ENCODE measurements at places on chromosomes 2 and 18.

- no peak for DNase-seq
Observed at GRCh38 chr2:48590017-48590416, 27.6 kb upstream of the GTF2A1L start.

- DNase-seq = no peak
Observed at GRCh38 chr2:14587119-14587518, 45.4 kb upstream of the LRATD1 start.

DNA sequence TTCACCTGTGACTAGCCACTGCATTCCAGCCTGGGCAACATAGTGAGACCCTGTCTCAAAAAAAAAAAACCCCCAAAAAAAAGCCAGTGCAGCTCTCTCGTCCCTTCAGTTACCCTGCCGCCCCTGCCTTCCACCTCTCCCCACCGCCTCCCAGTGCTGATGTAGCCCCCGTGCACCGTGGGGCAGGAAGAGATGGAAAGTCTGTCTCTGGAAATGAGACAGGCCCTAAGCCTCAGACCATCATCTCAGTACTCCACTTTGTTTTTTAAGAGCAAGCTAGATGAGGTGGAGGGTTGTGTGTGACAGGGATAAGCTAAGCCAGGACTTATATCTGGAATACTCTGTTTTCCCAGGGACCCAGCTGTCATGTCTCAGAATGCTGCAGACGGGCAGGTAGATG lies 32.0 kb downstream of the MERTK start:
- DNase-seq = no peak

DNA sequence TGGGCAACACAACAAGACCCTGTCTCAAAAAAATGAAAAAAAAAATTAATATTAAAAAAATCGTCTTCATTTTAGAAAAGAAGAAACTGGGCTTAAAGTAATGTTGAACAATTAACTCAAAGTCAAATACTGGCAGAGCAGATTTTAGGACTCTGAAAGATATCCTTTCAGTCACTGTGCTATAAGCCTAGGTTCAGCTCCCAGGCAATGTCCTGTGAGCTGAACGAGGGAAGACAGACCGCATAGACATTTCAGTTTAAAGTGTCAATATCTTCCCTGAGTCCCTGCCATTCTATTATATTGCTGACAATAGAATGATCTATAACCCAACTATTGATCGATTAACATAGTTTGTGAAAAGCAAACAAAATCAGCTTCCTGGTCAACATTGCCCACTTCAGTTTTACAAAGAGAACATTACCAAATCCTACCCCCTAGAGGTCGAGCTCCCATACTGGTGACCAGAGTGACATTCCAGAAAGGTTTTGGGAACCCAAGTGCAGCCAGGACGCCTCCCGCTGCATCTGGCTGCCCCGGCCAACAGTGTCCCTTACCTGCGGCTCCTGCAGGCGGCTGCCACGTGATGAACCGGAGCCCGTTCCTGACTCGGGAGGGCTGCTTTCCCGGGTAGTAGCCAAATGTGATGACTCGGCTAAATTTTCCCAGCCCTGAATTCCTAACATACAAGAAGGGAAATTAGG lies 639 bp downstream of the MRO start:
- DNase-seq = no peak

- DNase-seq = no peak
Observed at GRCh38 chr18:12299862-12300261, 8.2 kb upstream of the TUBB6 start.

GRCh38 chr2:126902859-126903258 lies 4.2 kb downstream of the TEX51 start:
- DNase-seq = no peak

- no peak for DNase-seq
Observed at GRCh38 chr2:109336296-109336695, 207.3 kb downstream of the SH3RF3 start.

DNA sequence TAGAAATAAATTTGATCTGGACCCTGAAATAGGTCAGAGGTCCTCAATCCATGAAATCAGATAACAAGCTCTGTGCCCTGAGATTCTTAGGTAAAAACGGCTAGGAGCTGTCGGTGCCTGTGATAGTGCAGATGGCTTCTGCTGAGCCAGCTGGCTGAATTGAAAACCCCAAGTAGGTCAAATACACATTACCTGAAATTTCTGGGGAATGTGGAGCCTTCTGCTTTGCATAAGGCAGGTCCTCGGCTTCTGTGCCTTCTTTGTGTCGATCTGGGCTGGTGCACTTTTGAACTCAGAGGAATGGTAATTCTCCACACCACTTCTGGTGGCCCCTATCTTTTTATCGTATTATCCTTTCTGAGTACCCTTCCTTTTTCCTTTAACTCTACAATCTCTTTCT lies 66.6 kb downstream of the CNTNAP5 start:
- no peak for DNase-seq

DNA sequence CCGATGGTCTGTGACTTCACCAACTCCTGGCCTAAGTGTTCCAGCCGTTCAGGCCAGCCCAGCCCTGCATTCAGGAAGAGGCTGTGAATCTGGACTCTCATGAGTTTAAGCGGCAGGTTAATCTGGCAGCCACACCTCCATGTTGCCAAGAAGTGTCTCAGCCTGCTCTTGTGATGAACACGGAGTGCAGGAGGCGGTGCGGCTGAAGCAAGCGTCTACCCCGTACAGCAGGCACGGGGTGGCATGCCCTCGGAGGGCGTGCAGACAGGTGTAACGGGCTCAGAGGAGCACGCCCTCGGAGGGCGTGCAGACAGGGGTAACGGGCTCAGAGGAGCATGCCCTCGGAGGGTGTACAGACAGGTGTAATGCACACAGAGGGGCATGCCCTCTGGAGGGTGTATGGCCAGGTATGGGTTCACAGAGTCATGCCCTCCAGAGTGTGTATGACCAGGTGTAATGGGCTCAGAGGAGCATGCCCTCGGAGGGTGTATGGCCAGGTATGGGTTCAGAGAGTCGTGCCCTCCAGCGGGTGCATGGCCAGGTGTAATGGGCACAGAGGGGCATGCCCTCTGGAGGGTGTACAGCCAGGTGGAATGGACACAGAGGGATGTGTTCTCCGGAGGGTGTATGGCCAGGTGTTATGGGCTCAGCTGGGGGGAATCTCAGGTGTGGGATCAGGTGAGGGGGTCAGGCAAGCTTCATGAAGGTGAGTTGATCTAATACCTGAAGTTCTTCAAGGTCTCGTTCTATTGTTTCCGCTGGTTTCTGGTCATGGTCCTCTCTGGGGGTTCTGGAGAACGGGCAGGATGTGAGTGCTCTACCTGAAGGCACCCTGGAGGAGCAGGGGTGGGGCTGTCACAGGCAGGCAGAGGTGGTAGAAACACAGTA lies 22.6 kb downstream of the CROCC2 start:
- DNase-seq = no peak

- no peak for DNase-seq
Observed at GRCh38 chr2:101435001-101435862, 39.7 kb downstream of the RFX8 start.

- no peak for DNase-seq
Observed at GRCh38 chr2:70852824-70853223, 17.2 kb upstream of the CD207 start.

GRCh38 chr2:224319750-224320149 lies 82.2 kb downstream of the FAM124B start:
- DNase-seq = no peak

DNA sequence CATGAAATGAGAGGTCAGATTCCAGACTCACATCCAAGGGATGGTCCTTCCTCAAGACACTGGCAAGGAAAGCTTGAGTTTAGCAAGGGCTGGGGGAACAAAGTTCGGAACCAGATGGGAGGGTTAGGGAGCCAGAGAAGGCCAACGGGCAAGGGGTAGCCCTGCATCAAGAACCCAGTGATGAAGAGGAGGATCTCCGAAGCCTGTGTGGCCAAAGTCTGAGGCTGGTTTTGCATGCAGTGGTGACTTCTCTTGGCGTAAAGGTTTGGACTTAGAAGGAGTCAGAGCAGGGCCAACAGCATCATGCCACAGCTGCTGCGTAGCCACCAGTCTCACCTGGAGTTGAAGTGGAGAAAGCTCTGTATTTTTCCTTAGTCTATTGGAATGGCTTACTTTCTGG lies 123.5 kb upstream of the ALPP start:
- no peak for DNase-seq

DNA sequence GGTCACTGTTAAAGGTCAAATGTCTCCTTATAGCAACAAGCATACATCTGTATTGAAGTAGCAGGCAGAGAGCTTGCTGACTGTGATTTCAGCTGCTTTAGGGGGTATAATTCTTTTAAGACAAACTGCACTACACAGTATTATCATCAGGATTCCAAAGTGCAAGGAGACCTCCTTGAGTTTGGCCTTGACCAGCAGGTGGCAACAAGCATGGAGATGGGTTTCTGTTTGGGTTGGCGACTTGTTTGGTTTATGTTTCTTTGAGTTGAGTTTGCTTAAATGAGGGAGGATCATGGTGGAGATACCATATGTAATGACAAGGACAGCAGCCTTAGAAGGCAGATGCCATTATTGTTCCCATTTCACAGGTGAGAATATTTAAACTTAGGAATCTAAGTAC lies 681.0 kb upstream of the ID2 start:
- DNase-seq = no peak

DNA sequence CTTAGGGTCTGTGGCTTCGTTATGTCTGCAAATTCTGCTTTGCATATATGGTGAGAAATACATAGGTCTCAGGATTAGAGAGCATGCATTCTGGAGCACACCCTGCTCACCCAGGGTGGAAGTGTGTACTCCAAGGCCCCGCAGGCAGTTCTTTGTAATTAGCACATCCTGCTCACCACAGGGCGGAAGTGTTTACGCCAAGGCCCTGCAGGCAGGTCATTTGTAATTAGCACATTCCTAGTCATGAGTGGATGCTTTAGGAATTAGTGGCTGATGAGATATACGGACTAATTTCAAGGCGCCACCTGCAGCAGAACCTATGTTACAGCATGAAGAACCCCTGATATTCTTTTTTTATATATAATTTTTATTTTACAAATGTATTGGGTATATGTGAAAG lies 4.2 kb downstream of the ALLC start:
- no peak for DNase-seq

- no peak for DNase-seq
Observed at GRCh38 chr2:212811036-212811805, 272.6 kb upstream of the ERBB4 start.

DNA sequence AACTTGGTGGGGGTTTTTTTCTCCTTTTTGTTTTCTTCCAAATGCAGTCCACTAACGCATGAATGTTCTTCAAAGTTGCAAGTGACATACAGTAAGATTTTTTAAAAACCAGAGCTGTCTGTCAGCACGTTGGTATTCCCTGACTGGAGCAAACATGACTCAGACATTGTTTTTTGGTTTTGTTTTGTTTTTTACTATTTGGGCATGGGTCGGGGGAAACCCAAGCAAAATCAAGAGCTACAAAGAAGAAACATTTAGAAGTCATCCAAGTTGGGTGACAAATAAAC lies 726 bp upstream of the CCDC88A start:
- no peak for DNase-seq

- no peak for DNase-seq
Observed at GRCh38 chr2:165497659-165498317, 28.3 kb downstream of the CSRNP3 start.

DNA sequence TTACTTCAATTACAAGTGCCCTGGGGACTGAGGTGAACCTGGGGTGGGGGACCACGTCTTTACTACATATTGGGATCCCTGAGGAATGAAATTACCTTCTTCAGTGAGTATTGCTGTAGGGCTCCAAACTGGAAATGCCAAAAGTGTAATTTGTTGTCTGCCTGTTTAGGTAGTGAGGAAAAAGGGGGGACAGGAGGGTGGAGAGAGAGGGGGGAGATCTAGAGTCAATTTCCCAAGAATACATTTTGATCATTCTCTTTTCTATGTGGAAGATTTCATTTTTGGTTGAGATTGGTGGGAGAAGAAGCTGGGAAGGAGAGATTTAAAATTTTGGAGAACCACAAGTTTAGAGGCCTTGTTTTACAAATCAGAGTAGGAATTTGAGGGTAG lies 101.1 kb downstream of the SPTBN1 start:
- DNase-seq = no peak

- DNase-seq = no peak
Observed at GRCh38 chr18:24799176-24799575, 338.7 kb downstream of the HRH4 start.

GRCh38 chr2:33158482-33159003 lies 211.8 kb downstream of the LTBP1 start:
- DNase-seq = no peak
